ENCODE measurements at places on chromosomes 16 and 17. TPM values are rescaled to one million over a fixed set of nuclear protein-coding genes. Genes with fewer than 3 reads are reported as not detected.

The KRT25 gene
- not detected for total RNA-seq

The SOX9 gene
- 4.1 TPM for total RNA-seq

The HOXB7 gene
- 6.4 TPM for total RNA-seq

The TBC1D3G gene
- total RNA-seq, result not detected

The NHERF2 gene
- total RNA-seq, result 16.9 TPM

The TTYH2 gene
- 0.77 TPM for total RNA-seq

The PIRT gene
- total RNA-seq, result not detected

The CD300LF gene
- total RNA-seq, result not detected

Data from fibroblast of lung (primary cell).